ENCODE measurements at places on chromosomes 12 and 14. TPM values are rescaled to one million over a fixed set of nuclear protein-coding genes. Genes with fewer than 3 reads are reported as not detected.

The PIP4P1 gene
- 24.3 TPM for total RNA-seq

The SLC5A8 gene
- not detected for total RNA-seq

The SLC25A47 gene
- total RNA-seq, result not detected

The CMKLR1 gene
- total RNA-seq, result 7.4 TPM

The CATSPERB gene
- not detected for total RNA-seq

The STX2 gene
- total RNA-seq, result 38.5 TPM

The KLHL33 gene
- total RNA-seq, result under 0.01 TPM

The MAP1LC3B2 gene
- total RNA-seq, result 2.0 TPM

The RND1 gene
- total RNA-seq, result 0.44 TPM

The NID2 gene
- total RNA-seq, result 237 TPM

The TRIP11 gene
- 29.5 TPM for total RNA-seq

The TEX22 gene
- not detected for total RNA-seq

The C1QL4 gene
- under 0.01 TPM for total RNA-seq

The TRIM9 gene
- total RNA-seq, result not detected

The DHH gene
- under 0.01 TPM for total RNA-seq

The ZNF84 gene
- 23.9 TPM for total RNA-seq

The SMCO2 gene
- 0.22 TPM for total RNA-seq
